ENCODE measurements at places on chromosomes 1 and 21. TPM values are rescaled to one million over a fixed set of nuclear protein-coding genes. Genes with fewer than 3 reads are reported as not detected.

Gene IL20
- total RNA-seq, result not detected

Gene CAPN2
- total RNA-seq, result 76.0 TPM

Gene PRDM16
- 0.61 TPM for total RNA-seq

Gene LCE2C
- not detected for total RNA-seq

Gene SHISAL2A
- not detected for total RNA-seq

Gene TSPAN1
- not detected for total RNA-seq

Gene PAQR7
- 4.2 TPM for total RNA-seq

Gene CFAP107
- not detected for total RNA-seq

Gene NHLH1
- not detected for total RNA-seq

Gene E2F2
- 4.1 TPM for total RNA-seq

Gene HTR6
- total RNA-seq, result 0.16 TPM

Gene FCAMR
- not detected for total RNA-seq

- DNase-seq, result no peak
These were observed 59.4 kb downstream of the GPR137B start for GRCh38 chr1:236201786-236202185.

DNA sequence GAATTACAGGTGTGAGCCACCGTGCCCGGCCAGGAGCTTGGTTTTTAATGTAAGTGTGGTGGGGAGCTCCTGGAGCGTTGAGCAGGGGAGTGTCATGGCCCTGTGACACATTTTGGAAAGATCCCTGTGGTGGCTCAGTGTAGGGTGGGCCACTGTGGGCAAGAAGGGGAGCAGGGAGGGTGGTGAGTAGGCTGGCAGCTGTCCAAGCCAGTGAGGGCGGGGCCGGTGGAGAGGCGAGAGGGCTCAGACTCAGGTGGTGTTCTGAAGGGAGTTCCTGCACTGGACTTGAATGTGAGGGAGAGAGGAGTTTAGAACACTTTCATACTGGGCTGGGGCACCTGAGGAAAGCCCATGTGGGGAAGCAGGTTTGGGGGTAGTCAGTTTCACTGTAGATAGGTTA is 3.1 kb upstream of the EVA1B start:
- no peak for DNase-seq

- DNase-seq, result no peak
These were observed 117.1 kb upstream of the IPO9 start for GRCh38 chr1:201711811-201712210.

- no peak for DNase-seq
These were observed 239.8 kb downstream of the ZNF648 start for GRCh38 chr1:181821701-181822100.

- DNase-seq, result no peak
These were observed 58.2 kb upstream of the KIAA1614 start for GRCh38 chr1:180854456-180854855.

DNA sequence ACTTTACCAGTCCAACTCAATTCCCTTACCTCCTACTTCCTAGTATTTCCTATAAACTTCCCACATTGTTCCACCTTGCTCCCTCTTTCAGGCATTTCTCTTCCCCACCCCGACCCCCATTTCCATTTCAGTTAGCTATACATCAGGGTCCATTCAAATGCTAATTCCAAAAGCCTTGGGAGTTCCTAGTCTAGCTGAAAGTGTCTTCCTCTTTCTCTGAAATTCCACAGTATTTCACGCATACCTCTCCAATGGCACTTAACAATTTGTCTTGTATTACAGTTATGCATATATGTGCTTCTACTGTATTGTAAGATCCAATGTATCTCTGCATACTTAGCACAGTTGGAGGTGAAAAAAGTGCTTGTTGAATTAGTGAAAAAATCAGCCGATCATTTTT is 94.9 kb downstream of the ZNF644 start:
- DNase-seq, result no peak

- DNase-seq, result no peak
These were observed 92.5 kb upstream of the VAMP3 start for GRCh38 chr1:7678491-7679158.

GRCh38 chr1:22332795-22333499 is 118.7 kb upstream of the ZBTB40 start:
- no peak for DNase-seq

DNA sequence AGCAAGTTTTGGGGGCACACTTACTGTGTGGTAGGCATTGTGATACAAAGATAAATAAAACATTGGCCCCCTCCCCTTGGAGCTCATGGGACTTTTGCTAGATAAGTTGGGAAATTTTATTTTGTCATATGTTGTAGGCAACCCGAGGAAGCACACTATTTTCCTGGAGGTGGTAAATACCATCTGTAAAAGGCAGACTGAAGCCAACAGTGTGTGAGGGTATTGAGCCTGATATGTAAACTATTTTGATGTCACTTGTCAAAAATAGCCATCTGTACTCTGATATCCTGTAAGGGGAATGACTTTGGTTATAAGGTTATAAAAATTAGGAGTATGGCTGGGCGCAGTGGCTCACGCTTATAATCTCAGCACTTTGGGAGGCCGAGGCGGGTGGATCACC is 30.6 kb downstream of the VANGL2 start:
- no peak for DNase-seq

DNA sequence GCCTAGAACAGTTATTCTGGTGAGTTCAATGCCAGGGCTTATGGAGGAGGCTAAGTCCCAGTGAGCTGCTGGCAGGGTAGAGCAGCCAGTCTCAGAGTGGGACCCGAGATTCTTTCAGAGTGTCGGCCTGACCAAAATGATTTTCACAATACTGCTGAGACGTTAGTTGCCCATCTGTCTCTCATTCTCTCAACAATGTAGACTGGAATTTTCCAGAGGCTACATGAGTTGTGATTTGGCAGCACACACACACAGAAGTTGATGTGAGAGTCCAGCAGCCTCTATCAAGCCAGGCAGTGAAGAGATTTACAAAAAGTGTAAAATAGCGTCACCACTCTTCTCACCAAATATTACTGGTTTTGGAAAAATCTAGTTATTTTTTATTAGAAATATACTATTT is 21.7 kb downstream of the CACNA1S start:
- no peak for DNase-seq

GRCh38 chr1:109625601-109626560 is 6.2 kb downstream of the AMPD2 start:
- no peak for DNase-seq

GRCh38 chr1:112762541-112763500 is 47.7 kb upstream of the PPM1J start:
- DNase-seq, result no peak

GRCh38 chr1:164772635-164773034 is 213.7 kb downstream of the PBX1 start:
- no peak for DNase-seq

DNA sequence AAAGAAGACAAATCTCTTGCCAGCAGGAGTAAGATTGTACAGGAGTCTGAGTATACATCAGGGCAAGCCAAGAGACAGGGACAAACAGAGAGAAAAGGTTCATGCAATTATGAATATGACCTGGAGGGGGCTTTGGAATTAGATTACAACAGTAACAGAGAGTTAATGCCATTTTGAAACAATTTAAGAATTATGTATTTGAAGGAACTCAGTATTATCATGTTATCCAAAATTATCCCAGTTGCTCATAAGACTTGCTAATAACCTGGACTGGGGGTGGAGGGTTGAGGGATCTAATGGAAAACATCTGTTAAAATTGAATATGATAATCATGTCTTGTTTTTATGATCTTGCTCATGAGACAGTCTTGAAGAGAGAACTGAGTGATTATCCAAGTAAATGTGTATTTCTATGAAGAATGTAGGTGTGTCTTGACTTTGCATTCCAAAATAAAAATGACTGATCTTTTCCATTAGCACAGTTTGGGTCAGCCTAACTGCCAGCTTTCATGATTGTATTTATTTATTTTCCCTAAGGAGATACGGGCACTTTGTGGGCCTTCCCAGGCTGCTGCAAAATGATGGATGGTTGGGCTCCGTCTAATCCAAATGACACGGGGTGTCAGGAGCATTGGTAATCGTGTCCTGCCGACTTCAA is 117.7 kb downstream of the ERG start:
- DNase-seq, result peak; percentile 18

DNA sequence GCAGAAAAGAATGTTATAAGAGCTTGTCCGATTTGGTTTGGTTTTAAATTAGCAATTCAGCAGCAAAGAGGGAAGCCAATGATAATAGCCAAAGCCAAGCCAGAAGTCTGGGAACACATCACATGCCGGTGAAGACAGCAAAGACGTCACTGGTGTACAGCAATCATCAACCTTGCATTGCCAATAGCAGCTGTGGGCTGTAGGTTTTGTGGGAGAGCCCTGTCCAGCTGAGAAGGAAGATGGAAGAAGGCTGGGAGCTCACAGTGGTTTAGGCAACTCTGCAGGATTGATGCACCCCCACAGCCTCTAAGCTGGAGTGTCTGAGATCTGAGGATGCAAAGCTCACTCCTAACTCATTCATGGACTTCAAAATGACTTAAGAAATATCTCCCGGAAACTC is 338.7 kb downstream of the SIPA1L2 start:
- DNase-seq, result no peak

- peak; percentile 79 for DNase-seq
These were observed 9.2 kb upstream of the LAD1 start for GRCh38 chr1:201408176-201408833.

- no peak for DNase-seq
These were observed 128.1 kb upstream of the ZNF648 start for GRCh38 chr1:182189535-182190066.

- DNase-seq, result no peak
These were observed 16.7 kb downstream of the SHISA4 start for GRCh38 chr1:201905234-201905890.

- no peak for DNase-seq
These were observed 6.2 kb upstream of the CD34 start for GRCh38 chr1:207917080-207917479.

DNA sequence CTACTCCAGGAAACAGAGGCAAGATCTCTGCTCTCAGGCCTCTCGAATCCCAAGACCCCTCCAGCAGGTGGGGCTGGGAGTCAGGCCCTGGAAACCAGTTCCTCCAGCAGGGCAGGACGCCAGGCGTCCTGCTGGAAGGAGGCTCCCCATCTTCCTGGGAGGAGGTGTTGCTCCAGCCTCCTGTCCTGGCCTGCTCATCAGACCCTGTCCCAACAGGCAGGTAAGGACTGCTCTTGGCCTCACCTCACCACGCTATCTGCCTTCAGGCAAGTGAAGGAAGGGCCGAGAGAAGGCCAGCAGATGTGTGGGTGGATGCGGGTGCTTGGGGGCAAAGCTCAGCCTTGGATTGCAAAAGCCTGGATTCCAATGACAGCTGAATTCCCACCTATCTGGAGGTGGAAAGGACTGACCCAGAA is 82.9 kb downstream of the SSBP3 start:
- DNase-seq, result no peak

- DNase-seq, result peak; percentile 21
These were observed 127.8 kb downstream of the MACF1 start for GRCh38 chr1:39332291-39332690.

GRCh38 chr1:235240960-235241359 is 79.9 kb upstream of the RBM34 start:
- no peak for DNase-seq

Data from SK-MEL-5 (cell line).